ENCODE measurements at places on chromosomes 12 and 14.

DNA sequence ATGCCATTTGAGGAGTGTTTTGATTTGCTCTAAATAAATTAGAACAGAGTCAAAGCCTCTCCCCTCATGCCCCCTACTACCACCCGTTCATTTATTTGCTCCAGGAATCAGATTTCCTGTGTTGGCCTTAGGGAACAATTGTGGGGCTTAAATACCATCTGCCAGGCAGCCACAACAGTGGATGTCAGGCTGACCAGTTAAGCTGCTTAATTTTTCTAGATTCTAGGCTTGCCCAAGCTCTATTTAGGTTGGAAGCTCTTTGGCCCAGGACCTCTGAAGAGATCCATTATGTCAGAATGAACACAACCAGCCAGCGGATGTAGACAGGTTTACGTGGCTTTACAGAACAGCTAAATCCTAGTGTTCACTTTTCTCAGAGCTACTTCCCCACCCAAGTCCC, 1.0 kb upstream of the TIMELESS start:
- DNase-seq: no peak

DNA sequence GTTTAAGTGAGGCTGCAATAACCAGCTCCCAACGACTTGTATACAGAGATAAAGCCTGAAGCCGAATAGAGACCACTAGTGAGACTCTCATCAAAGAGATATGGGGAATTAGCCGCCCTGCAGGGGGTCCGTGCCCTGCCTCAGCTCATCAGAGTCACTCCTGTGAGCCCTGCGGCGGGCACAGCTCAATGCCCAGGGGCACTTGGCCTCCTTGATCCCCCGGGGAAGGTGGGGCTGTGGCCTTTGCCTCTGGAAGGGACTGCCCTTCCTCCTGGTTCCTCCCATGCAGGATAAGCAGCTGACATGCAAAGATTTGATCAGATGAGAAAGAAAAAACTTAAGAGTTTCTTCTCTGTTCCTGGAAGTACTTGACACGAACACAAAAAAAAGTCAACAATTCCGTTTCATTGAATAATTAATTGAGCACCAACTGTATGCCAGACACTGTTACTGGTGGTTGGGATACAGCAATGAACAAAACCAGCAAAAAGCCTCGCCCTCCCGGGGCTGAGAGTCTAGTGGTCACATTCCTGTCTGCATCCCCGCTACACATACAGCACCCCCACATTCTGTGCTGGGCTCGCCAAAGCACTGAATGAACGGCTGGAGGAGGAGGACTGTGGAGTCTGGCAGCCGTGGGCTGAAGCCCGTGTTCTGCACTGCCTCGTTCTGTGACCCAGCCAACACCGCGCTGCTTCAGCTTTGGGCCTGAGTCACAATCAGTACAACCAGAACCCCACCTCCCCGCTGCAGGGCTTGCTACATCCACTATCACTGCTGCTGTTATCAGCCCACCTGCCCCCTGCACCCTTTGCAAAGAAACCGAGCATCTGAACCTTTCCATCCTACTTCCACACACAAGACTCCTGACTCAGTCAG, 10.3 kb downstream of the TTC7B start:
- no peak for DNase-seq

- no peak for DNase-seq
Observed at GRCh38 chr12:34287986-34288962, 266.0 kb downstream of the ALG10 start.

- DNase-seq: no peak
Observed at GRCh38 chr12:109571773-109572505, 1.4 kb downstream of the MMAB start.

DNA sequence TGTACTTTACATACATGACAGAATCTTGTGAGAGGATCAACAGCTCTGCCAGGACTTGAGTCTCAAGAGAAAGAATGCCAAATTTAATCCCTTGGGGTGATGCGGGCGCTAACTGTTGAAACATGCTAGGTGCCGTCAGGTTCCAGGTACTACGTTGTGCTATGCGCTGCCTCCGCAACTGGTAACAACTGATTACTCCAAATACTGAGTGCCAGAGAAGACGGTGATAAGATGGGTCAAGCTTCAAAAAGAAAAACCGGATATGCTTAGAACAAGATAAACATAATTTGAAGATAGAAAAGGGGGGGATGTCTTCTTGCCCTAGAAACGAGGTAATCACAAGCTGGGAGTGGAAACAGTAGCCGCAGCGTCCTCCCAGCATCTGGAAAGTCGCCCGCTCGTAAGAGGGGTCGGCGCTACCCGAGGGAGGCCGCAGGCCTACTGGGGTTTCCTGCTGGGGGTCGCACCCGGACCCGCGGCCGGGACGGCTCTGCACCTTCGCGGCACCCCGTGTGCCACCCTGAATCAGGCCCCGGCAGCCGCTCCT, 678 bp downstream of the ZBTB25 start:
- no peak for DNase-seq

GRCh38 chr14:50407111-50407812, 10.6 kb upstream of the CDKL1 start:
- DNase-seq: no peak

DNA sequence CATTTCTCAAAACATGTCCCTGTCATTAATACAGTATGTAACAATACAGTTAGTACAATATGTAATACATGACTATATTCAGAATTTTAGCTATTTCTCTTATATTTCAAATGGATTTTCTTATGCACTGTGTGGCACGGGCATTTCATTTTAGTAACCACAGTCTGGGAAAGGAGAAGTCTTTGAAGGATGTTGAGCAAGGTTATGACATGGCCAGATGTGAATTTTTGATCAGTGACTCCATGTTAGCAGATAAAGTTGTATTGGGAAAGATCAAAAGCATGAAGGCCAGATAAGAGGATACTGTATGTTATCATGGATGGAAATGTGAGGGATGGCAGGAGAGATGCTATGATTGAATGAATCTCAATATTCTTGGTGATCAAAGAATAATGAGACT, 285.2 kb downstream of the NAV3 start:
- DNase-seq: no peak

DNA sequence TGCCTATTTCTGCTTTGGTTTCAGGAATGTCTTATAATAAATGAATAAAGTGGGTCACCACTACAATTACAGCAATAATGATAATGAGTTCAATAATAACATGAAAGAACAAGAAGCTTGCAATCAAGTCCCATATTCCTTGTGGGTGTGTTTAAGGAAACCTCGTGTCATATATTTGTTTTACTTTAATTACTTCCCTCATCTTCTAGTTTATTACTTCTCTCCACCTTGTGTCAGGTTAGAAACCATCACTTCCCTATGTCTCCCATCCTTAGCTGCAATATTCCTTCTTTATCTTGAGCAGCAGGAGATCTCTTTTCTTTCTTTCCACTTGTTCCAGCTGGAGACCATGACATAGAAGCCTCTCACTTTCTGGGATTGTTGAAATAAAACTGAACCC, 384.0 kb upstream of the TMEM132C start:
- DNase-seq: no peak

DNA sequence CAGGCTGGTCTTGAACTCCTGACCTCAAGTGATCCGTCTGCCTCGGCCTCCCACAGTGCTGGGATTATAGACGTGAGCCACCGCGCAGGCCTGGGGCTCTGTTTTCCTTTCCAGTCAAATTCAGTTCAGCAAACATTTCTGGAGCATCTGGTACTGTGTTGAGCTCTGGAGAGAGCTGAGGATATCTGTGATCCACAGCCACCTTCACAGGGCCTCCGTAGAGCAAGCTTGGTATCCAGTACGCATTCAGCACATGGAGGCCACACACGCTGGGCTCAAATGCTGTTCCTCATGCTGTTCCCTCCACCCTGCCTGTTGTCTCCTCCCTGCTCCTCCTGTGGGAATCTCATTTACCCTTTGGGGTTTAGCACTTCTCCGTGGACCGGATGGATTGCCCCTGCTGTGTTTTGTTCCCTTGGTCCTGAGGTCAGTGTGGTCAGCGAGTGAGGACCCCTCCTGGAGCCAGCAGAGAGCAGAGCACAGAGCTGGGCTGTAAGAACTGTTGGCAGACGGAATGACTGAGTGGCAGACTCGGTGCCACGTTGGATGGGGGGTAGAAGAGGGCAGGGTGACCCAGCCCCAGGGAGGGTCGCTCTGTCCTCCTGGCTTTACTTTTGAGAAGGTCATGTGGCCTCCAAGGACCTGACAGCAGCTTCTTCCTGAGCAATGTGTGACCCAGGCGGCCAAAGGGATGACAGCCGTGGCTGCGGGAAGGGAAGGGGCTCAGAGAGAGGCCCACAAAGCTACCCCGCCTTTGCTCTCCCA, 891 bp downstream of the RPS6KL1 start:
- DNase-seq: no peak

DNA sequence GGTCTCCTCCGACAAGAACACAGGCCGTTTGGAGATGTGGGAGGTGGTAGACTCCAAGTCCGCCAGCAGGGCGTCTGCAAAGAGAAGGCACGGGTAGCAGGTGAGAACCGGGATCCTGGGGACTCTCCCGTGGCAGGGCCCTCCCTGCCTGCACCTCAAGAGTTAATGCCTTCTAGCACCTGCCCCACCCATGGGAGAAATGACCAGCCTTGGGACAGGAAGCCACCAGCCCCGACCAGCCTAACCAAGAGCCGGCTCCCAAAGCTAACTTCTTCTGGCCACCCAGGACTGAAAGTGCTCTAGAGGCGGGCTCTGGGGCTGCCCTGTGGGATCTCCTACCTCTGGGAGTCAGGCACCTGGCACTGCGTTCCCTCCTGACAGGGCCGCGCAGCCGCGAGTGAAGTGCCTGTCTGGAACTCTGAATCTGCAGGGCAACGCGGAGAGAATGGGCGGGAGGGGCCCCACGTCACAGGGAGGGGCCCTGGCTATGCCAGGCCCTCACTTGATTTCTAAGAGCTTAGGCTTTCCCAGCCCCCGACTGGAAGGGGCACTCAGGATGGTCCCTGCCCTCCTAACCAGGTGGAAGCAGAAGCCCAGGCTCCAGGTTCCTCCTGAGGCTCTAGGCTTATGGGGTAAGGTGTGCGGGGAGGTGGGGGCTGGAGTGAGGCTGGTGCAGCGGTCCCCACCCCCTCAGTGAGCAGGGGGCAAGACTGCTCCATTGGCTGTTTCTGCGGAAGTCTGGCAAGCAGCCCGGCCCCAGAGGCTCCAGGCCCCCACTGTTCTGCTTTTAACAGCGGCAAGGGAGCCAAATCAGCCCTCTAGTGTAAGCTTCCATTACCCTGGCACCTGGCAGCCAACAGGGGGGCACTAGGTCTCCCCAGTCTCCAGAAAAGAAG, 23.6 kb upstream of the RPLP0 start:
- DNase-seq: no peak

GRCh38 chr12:25573346-25573745, 20.3 kb upstream of the LMNTD1 start:
- no peak for DNase-seq

DNA sequence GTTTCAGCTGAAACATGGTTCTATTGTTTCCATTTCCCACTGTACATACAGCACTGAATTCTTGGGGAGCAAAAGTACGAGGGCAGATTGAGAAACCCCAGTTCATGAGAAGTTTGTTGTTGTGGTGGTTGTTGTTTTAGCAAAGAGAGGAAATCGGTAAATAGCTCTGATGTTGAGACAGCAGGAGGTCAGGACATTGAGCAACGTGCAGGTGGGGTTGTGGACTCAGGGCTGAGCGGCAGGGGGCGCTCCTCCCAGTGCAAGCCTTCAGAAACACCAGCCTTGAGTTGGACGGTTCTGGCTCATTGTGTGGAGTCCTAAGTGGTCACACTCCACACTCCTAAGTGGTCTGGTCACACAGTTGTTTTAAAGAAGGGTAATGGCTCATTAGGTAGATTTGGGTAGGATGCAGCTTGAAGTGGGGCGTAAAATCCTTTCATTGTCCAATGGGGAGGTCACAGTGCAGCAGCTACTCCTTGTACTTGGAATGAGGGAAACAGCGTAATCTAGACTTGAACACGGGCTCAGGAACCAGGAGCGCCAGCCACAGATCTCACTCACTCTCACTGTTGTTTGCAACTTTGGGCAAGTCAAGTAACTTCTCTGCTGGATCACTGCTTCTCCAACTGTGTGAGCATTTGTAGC, 14.5 kb upstream of the PWP1 start:
- no peak for DNase-seq

DNA sequence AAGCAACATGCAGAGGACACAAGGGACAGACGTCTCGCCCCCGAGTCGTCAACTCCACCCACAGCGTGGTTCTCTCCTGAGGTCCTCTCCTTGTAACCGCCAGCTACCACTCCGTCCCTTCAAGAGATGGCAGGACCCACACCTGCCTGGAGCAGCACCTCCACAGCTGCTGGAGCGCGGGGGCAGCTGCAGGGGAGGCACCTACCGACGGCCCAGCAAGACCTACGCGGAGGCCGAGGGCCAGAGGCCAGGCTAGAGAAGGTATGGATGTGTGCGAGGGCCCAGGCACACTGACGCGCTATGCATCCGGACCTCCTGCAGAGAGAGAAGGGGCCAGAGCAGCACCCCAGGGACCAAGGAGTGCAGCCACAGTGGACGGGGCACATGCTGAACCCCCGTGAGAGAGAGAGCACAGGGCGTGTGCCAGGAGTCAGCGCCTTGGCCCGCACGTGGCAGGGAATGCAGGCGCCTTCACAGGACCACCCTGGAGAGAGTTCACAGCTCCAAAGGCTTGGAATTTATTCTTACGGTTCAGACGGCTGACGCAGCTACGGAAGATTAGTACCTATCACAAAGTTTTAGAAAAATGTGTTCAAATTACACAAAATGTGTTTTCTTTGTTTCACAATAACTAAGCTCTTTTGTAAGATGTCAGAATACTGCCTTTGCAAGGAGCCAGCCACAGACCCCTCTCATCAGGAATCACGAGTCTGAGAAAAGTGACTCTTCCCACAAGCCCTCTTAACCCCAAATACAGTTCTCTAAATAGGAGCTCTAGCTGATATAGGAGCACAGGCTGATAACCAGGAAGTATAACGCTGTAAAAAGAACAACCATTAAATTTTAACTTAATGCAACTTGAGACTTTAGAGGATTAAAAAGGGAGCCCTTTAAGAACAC, 36.8 kb downstream of the CDC42BPB start:
- no peak for DNase-seq

- DNase-seq: no peak
Observed at GRCh38 chr12:101001669-101002068, 207.1 kb downstream of the ANO4 start.

All from esophagus squamous epithelium (tissue), 5 donors.